HFFc6 (cell line): ENCODE measurements at places on chromosomes 5 and 9. TPM values are rescaled to one million over a fixed set of nuclear protein-coding genes. Genes with fewer than 3 reads are reported as not detected.

PFN3 gene
- total RNA-seq: not detected in 3 replicates

TTLL11 gene
- 7.6 and 8.6 TPM in 2 replicates for total RNA-seq

ACOT12 gene
- not detected in 3 replicates for total RNA-seq

HINT2 gene
- 23.3 to 37.7 TPM (median 31.0 TPM) in 3 replicates for total RNA-seq

SPINK7 gene
- not detected in 3 replicates for total RNA-seq

PTGS1 gene
- total RNA-seq: 39.5 to 122 TPM (median 45.0 TPM) in 3 replicates

PRRC1 gene
- total RNA-seq: 95.2 to 113 TPM (median 97.4 TPM) in 3 replicates

SH3GLB2 gene
- total RNA-seq: 42.8 to 54.8 TPM (median 52.9 TPM) in 3 replicates

HTR4 gene
- total RNA-seq: not detected in 3 replicates

FAM53C gene
- 26.9 to 34.4 TPM (median 30.3 TPM) in 3 replicates for total RNA-seq

CCDC183 gene
- total RNA-seq: 0.40 and 0.42 TPM in 2 replicates

COL5A1 gene
- 207 to 310 TPM (median 264 TPM) in 3 replicates for total RNA-seq

DNA sequence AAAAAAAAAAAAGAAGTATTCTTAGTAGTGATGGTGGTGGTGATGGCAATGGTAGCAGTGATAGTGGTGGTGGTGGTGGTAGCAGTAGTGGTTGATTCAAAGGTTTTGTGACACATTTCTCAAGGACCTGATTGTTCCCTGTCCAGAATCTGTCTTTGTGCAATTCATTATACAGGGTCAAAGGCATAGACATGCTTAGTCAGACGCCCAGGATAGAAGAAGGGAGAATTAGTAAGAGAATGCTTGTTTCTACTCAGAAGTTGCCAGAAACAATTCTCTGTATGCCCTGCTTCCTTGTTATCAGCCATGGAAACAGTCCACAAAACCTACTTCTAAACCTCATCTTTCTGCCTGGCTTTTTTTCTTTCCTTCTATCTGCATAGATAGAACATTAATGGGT lies 89.4 kb downstream of the SLC44A1 start:
- H3K4me3 ChIP-seq: no peak overlapping the region
- H3K4me1 ChIP-seq: peaks cover 46% of the 10 kb centered on the region
- DNase-seq: no peak
- H3K36me3 ChIP-seq: peaks cover 13% of the 10 kb centered on the region; the same call in 1 of the 2 replicates
- peak overlapping the region; percentile 66 for H3K27ac ChIP-seq
- H3K27me3 ChIP-seq: peaks cover 2% of the 10 kb centered on the region

GRCh38 chr9:23581931-23582330 lies 244.1 kb downstream of the ELAVL2 start:
- no peaks in the 10 kb centered on the region for H3K27me3 ChIP-seq
- no peaks in the 10 kb centered on the region for H3K4me1 ChIP-seq
- DNase-seq: no peak
- H3K27ac ChIP-seq: no peak overlapping the region
- H3K36me3 ChIP-seq: no peaks in the 10 kb centered on the region

- H3K4me3 ChIP-seq: no peak overlapping the region
- H3K36me3 ChIP-seq: peaks cover 17% of the 10 kb centered on the region
- H3K27me3 ChIP-seq: peaks cover 8% of the 10 kb centered on the region
- H3K27ac ChIP-seq: no peak overlapping the region
These were observed 55.1 kb downstream of the ASS1 start for GRCh38 chr9:130499804-130500263.

GRCh38 chr9:115980502-115980901 lies 173.1 kb upstream of the PAPPA start:
- DNase-seq: no peak
- peaks cover 7% of the 10 kb centered on the region; the same call in 1 of the 2 replicates for H3K36me3 ChIP-seq
- peaks cover 32% of the 10 kb centered on the region for H3K4me1 ChIP-seq
- H3K27me3 ChIP-seq: peaks cover 1% of the 10 kb centered on the region; the same call in 1 of the 2 replicates
- no peak overlapping the region for H3K4me3 ChIP-seq
- no peak overlapping the region for H3K27ac ChIP-seq

DNA sequence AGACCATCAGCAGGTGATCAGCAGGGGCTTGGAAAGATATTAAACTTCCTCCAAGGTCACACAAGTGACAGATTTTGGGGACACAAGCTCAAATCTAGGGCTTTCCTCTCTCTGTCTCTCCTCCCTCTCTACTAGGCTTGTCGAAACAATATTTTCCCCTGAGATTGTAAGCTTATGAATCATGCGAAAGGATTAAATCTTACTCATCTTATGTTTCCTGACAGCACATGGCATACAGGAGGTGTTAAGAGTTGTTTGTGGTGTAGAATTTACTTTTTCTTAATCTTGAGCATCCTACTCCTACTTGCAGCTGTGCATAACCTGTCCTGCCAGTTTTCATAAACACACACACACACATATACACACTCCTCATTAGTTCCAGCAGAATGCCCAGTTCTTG lies 186.3 kb downstream of the MARCHF11 start:
- peaks cover 15% of the 10 kb centered on the region for H3K36me3 ChIP-seq
- peak overlapping the region; percentile 74 for H3K4me3 ChIP-seq
- peaks cover 17% of the 10 kb centered on the region for H3K4me1 ChIP-seq

GRCh38 chr9:114787781-114788498 lies 17.9 kb downstream of the TNFSF15 start:
- H3K36me3 ChIP-seq: no peaks in the 10 kb centered on the region
- no peak overlapping the region for H3K4me3 ChIP-seq
- no peak for DNase-seq
- H3K27me3 ChIP-seq: peaks cover 4% of the 10 kb centered on the region
- H3K4me1 ChIP-seq: peaks cover 15% of the 10 kb centered on the region

DNA sequence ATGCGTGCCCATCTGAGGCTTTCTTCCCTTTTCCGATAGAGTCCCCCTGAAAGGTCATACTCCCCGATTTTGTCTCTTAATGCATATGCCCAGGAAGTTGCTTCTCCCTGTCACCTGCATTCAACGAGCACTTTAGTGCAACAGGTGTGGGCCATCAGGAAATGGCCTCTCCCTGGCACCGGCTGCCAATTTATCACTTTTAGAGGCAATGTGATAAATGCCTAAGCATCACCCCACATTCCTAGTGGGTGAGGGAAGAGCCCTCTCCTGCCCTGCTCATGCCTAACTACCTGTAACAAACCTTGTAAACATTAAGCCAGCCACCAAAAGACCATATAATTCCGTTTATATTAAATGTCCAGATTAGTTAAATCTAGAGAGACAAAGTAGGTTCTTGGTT lies 1.1 kb upstream of the SNAPC3 start:
- H3K36me3 ChIP-seq: peaks cover 27% of the 10 kb centered on the region
- peak overlapping the region; percentile 93 for H3K27ac ChIP-seq
- no peak for DNase-seq
- H3K4me3 ChIP-seq: peak overlapping the region; percentile 94; the same call in 1 of the 2 replicates
- H3K27me3 ChIP-seq: no peaks in the 10 kb centered on the region; the same call in none of the 2 replicates

- no peaks in the 10 kb centered on the region for H3K36me3 ChIP-seq
- no peaks in the 10 kb centered on the region for H3K27me3 ChIP-seq
- peaks cover 33% of the 10 kb centered on the region for H3K4me1 ChIP-seq
- H3K4me3 ChIP-seq: peak overlapping the region; percentile 88
- peak; percentile 15 for DNase-seq
These were observed 53.0 kb downstream of the CDC14B start for GRCh38 chr9:96566498-96567202.

- H3K27ac ChIP-seq: no peak overlapping the region
- H3K36me3 ChIP-seq: 0 out of 2 replicates have a peak, but pooled peaks cover 3% of the 10 kb centered on the region
- no peak for DNase-seq
- no peaks in the 10 kb centered on the region for H3K27me3 ChIP-seq
- H3K4me3 ChIP-seq: no peak overlapping the region
These were observed 460.2 kb downstream of the GADD45G start for GRCh38 chr9:90064971-90065370.

GRCh38 chr5:136031711-136032110 lies 2.9 kb downstream of the TGFBI start:
- H3K27ac ChIP-seq: peak overlapping the region; percentile 27
- no peak for DNase-seq
- peaks cover 29% of the 10 kb centered on the region for H3K36me3 ChIP-seq
- peak overlapping the region; percentile 87; the same call in 1 of the 2 replicates for H3K4me3 ChIP-seq

DNA sequence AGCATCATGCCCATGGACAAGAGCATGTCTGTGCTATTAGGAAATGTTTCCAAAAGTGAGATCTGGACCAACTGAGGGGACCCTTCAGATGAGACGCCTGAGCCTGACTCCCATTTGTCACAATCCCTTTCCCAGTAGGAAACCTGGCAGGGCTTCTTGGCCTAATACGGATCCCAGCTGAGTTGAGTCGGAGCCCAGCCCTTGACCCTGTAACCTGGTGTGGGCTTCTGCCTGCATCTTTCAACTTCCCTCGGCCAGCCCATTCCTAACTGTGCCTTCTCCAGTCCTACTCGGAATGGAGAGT lies 148.3 kb downstream of the IRX2 start:
- no peaks in the 10 kb centered on the region for H3K4me1 ChIP-seq
- DNase-seq: no peak
- no peak overlapping the region for H3K27ac ChIP-seq
- H3K27me3 ChIP-seq: no peaks in the 10 kb centered on the region

DNA sequence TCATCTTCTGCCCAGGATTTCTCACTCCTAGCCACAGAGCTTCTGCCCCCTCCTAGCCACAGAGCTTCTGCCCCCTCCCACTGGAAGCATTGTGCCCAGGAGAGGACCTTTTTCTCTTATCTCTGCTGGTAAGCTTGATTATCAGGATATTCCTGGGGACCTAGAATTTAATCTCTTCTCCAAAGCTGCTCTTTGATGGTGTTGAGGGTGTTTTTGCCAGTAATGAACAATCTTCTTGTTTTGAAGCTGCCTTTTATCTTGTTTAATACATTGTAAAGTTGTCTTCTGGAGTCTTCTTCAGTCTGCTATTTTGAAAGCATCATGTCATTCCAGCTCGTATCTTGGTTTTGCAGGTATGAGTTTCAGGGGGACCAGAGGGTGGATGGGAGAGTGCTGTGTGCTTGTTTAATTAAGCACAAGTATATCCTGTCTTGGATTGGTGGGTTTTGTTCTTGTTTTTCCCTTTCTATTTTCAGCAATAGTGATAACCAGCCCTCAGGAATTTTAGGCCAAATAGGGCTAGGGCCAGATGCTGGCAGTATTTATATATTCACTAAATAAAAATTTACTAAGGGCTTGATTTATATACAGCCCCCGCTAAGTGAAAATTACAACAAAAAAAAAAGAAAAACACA lies 214.0 kb upstream of the DMRT1 start:
- no peak overlapping the region for H3K27ac ChIP-seq
- peaks cover 53% of the 10 kb centered on the region for H3K4me1 ChIP-seq
- no peak overlapping the region for H3K4me3 ChIP-seq
- H3K27me3 ChIP-seq: peaks cover 2% of the 10 kb centered on the region; the same call in 1 of the 2 replicates

DNA sequence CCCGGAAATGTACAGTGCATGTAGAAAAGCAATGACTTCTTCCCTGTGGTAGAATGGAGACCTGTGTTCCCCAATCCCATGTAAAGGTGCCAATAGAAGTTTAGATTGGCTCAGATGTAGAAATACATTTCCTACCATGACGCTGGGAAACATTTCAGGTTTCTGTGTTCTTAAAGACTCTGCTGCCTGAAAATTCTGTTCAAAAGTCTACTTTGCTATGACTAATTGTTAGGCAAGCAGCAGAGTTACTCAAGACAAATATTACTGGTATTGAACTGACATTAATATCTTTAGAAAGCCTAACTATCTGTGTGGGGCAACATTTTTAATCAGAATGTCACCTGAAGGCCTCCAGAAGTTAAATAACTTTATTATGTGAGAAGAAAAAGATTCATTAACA lies 75.5 kb upstream of the ELL2 start:
- no peak overlapping the region for H3K4me3 ChIP-seq
- H3K4me1 ChIP-seq: peaks cover 41% of the 10 kb centered on the region
- H3K27ac ChIP-seq: peak overlapping the region; percentile 73
- peaks cover 49% of the 10 kb centered on the region for H3K36me3 ChIP-seq

DNA sequence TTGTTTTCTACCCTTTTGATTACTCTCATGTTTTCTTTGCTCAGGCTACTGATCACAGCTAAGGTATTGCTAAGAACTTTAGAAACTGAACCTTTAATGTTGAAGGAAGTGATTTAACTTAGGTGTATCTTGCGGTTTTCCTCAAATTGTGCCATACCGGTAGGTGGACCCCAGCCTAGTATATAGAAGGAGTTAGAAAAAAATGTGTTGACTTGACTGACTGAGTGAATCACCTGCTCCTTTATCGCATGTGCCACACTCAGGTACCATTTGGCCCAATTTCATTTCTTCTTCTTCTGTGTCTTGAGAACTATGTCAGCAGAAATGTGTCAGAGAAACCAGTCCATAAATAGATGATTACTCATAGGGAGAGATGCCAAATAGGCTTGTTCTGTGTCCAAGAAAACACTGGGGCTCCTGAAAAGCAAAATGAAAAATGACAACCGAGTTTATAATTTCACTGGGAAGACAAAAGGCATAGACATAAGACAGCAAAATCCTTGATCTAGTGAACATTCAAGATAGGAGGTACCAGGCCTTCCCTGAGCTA lies 19.4 kb downstream of the PLPPR1 start:
- H3K4me1 ChIP-seq: no peaks in the 10 kb centered on the region
- DNase-seq: no peak
- H3K36me3 ChIP-seq: no peaks in the 10 kb centered on the region

GRCh38 chr5:83556190-83556589 lies 84.6 kb downstream of the VCAN start:
- no peaks in the 10 kb centered on the region for H3K27me3 ChIP-seq
- peaks cover 38% of the 10 kb centered on the region for H3K4me1 ChIP-seq
- H3K4me3 ChIP-seq: no peak overlapping the region
- H3K27ac ChIP-seq: no peak overlapping the region
- H3K36me3 ChIP-seq: no peaks in the 10 kb centered on the region; the same call in 1 of the 2 replicates
- no peak for DNase-seq

- H3K4me3 ChIP-seq: no peak overlapping the region
- no peak for DNase-seq
- 0 out of 2 replicates have a peak, but pooled peaks cover 4% of the 10 kb centered on the region for H3K36me3 ChIP-seq
- H3K4me1 ChIP-seq: peaks cover 41% of the 10 kb centered on the region
- no peak overlapping the region for H3K27ac ChIP-seq
- H3K27me3 ChIP-seq: no peaks in the 10 kb centered on the region; the same call in 1 of the 2 replicates
These were observed 148.4 kb upstream of the PAPPA start for GRCh38 chr9:116005205-116005604.

GRCh38 chr5:59609501-59610265 lies 283.8 kb downstream of the PDE4D start:
- no peak overlapping the region for H3K4me3 ChIP-seq
- no peaks in the 10 kb centered on the region for H3K36me3 ChIP-seq
- DNase-seq: no peak
- H3K27ac ChIP-seq: no peak overlapping the region

- H3K4me1 ChIP-seq: no peaks in the 10 kb centered on the region
- H3K27ac ChIP-seq: no peak overlapping the region
- H3K27me3 ChIP-seq: peaks cover 18% of the 10 kb centered on the region; the same call in 1 of the 2 replicates
- no peak for DNase-seq
- 0 out of 2 replicates have a peak, but pooled peaks cover 4% of the 10 kb centered on the region for H3K36me3 ChIP-seq
These were observed 797 bp downstream of the FAM78A start for GRCh38 chr9:131275332-131276093.

DNA sequence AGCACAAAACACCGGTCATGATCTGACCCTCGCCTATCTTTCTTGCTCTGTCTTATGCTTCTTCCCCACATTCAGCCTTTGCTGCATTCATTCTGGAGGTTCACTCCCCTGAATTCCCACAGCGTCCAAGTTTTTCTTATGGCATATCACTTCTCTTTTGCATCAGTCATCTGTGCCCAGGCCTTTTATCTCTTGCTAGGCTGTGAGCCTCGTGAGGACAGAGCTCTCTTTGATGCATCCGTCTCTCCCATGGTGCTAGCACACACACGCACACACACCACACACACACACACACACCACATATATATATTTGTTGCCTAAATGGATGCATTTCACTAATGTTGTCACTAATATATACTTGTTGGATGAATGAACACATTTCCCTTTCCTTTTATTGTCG lies 45.8 kb upstream of the ATG10 start:
- no peaks in the 10 kb centered on the region for H3K4me1 ChIP-seq
- H3K4me3 ChIP-seq: no peak overlapping the region
- no peak for DNase-seq
- H3K27ac ChIP-seq: no peak overlapping the region
